Stimulated activated CD4-positive, alpha-beta T cell treated with anti-CD3 and anti-CD28 coated beads, Interleukin-2, amount 100 ng/mL, for 24 hours (primary cell): ENCODE measurements at places on chromosomes 13 and 19.

DNA sequence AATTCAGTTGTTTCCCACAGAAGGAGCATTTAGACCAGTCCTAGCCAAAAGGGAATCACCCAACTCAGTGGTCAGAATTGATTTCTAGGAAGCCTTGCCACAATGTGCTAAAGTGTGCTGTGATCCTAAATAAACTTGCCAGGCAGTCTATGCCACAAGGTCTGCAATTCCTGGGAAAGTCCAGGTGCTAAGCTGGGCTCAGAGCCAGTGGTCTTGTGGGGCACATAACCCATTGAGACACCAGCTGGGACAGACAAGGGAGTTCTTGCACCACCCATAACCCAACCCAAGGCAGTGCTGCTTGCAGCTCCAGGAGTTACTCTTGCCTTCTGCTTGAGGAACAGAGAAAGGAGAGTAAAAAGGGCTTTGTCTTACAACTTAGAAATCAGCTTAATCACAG lies 489.5 kb upstream of the SPRY2 start:
- no peak for DNase-seq

DNA sequence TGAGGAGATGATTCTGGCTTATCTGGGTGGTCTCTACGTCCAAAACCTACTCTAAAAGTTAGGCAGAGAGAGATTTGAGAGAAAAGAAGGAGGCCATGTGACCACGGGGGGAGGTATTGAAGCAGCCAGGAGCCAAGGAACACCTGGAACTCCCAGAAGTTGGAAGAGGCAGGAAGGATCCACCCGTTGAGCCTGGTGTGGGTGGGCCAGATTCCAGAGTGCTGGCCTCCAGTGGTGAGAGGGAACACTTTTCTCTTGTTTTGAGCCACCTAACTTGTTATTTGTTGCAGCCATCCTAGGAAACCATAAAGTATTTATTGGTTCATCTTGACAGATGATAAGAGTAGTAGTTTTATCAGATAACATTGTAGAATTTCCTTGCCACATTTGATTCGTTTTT lies 396.9 kb downstream of the MYO16 start:
- no peak for DNase-seq

DNA sequence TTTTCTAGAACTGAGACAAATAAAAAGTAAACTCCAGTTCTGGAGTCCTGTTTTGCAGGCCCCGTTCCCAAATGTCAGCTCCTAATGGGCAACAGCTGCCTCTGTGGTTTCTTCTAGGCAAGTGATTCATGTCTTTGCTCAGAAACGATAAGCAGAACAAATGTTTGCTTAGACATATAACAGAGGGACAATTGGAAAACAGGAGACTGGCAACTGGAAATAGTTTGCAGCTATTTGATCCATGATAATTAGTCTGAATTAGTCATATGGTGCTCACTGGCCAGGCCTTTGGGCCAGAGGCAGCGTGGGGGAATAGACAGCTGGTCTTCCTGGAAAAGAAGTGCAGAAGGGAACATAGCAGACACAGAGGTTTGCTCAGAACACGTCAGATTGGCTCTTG lies 29.2 kb upstream of the TSHZ3 start:
- no peak for DNase-seq

DNA sequence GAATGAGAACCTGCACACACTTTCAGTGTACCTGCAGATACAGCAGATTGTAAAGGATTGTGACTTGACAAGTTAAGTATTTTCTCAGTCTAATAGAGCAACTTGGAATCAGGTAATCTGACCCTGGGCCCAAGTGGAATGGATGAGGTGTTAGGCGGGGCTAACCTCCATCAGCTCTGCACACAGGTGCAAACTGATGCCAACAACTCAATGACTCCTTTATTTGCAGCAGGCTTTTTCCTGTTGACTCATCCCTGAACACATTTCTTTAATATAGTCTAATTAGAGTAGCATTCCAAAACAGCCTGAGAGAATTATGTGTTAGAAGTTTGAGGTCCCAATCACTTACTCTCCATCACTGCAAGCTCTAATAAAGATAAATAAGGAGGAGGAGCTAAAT lies 48.8 kb downstream of the TPT1 start:
- DNase-seq = no peak

DNA sequence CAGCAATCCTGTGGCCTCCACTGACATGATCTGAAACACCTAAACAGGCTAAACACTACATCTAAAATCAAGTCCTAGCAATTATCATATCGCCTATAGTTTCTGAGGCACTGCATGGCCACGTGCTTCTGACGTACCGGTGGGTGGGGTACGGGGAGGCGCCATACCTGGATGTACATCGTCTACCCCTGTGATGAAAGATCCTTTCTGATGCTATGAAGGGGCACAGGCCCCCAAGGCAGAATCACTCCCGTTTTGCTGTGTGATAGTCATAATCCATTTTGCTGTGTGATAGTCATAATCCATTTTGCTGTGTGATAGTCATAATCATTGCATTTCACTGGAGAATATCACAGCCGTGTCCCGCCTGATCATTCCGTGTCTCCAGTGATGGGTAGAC lies 118.7 kb upstream of the SOX1 start:
- DNase-seq = no peak

- DNase-seq = no peak
These were observed 657 bp upstream of the THSD1 start for GRCh38 chr13:52406629-52407028.

DNA sequence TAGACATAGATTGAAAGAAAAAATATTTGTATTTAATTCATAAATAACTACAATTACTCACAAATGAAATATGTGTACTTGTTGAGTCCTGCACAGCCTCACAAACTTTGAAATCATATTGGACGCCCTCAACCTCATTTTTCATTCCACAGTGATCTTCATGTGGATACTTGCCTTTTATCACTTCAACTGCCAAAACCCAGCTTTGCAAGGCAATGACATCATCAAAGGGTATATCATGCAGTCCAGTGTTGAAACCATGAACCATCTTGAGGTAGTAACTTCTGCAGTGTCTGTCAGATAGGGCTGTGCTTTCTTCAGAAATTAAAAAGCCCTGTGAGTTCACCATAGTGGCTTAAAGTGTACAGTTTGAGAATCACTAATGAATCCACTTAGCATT lies 82.2 kb downstream of the HS6ST3 start:
- DNase-seq = no peak

- DNase-seq = no peak
These were observed 3.7 kb upstream of the B3GNT8 start for GRCh38 chr19:41430922-41431321.

DNA sequence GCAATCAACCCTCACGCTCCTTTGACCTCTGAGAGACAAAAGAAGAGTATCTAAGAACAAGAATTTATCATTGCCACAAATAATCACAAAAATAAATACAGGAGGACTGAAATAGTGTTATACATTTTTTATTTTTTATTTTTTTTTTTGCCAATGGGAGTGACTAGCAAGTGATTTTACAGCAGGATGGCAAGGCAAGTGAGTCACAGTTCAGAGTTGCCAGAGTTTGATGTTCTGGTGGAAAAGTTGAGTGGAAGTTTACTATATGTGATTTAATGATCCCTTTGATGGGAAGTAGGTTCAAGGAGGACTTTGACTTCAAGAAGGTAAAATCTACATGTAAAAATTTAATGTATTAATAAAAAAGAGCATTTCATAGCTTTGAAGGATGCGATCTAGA lies 2691.4 kb downstream of the PCDH9 start:
- DNase-seq = no peak

- DNase-seq = no peak
These were observed 7.2 kb downstream of the NDUFS7 start for GRCh38 chr19:1390890-1391423.

- no peak for DNase-seq
These were observed 327.3 kb downstream of the ATP8A2 start for GRCh38 chr13:25699056-25699455.
